ENCODE measurements at places on chromosomes 5 and 9.

DNA sequence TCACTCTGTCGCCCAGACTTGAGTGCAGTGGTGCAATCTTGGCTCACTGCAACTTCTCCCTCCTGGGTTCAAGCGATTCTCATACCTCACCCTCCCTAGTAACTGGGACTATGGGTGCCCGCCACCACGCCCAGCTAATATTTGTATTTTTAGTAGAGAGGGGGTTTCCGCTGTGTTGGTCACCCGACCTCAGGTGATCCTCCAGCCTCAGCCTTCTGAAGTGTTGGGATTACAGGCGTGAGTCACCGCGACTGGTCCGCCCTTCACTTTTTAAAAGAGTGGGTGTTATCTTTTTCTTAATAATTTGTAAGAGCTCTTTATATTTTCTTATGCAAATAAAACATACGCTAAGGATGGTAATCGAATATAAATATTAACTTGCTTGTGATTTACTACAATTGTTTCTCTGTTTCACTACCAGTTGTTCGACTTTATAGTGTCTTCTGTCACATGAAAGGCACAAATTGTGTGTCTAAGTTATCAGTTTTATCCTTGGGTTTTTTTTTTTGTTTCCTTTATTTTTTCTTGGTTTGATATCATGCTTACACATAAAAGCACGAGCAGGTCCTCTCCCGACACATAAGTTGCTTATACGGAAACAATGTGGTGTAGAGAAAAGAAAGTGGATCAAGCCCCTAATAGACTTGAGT is 1.9 kb upstream of the GPBP1 start:
- peak; percentile 38 for DNase-seq

DNA sequence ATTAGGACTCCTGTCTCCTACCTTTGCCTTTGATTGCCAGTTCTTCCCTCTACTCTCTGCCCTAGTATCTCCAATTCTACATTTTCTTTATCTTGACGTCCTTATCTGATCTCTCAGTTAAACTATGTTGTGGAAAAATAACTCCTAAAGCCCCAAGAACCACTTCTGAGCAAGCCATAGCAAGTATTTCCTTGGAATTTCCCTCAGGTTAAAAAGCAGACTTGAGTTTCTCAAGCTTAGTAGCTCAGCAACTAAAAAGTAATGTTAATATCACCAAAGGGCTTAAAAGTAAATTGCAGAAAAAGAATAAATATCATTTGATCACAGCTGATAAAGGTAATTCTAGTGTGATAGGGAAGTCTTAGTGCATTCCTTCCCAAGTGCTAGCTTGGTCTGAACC is 13.2 kb upstream of the HSPB3 start:
- DNase-seq: no peak

GRCh38 chr5:12825163-12825562 is 920.9 kb upstream of the CTNND2 start:
- DNase-seq: no peak

GRCh38 chr5:149960272-149961185 is at the start of gene SLC26A2:
SLC26A2 (plus strand) TSS chr5:149960758; CDS start chr5:149977653, 16,895 bp downstream.
- DNase-seq: peak; percentile 96

GRCh38 chr5:142736247-142736632 is 33.9 kb upstream of the ARHGAP26 start:
- DNase-seq: no peak

- DNase-seq: no peak
These were observed 156.3 kb upstream of the IER5L start for GRCh38 chr9:129334105-129334935.

- no peak for DNase-seq
These were observed 29.2 kb downstream of the NKD2 start for GRCh38 chr5:1037671-1038416.

GRCh38 chr5:53490747-53491146 is 10.3 kb downstream of the FST start:
- DNase-seq: peak; percentile 17

GRCh38 chr9:33921967-33922895 is 105.3 kb downstream of the UBE2R2 start:
- DNase-seq: no peak

DNA sequence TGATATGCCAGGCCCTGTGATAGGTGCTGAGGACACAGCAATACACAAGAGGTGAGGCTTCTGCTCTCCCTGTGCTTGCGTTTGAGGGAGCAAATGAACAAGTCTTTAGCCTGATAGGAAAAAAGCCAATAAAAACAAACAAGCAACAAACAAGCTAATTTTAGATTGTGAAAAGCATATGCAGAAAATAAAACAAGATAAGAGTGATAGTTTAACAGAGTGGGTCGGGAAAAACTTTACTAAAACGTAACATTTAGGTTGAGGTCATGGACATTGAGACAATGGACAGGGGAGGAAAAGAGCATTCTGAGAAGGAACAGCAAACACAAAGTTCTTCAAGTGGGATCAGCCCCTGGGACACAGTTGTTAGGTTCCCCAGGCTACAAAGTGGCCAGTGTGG is 4.3 kb downstream of the SMIM3 start:
- DNase-seq: no peak

DNA sequence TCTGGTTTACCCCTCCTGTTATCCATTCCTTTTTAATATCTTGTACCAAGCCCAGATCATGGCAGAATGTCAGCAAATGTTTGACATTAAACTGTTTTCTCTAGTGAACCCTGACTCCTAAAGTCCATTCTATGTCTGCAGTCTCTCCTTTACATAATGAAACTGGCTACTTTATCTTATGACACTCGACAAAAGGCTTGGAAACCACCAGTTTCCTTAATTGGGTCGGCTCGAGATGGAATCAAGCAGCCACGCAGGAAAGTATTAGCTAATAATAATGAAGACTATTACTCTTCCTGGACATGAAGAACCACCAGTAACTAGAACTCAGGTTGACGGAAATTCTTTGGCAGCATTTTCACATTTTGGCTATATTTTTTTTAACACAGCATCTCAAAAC is 17.5 kb downstream of the DAP start:
- DNase-seq: no peak

GRCh38 chr5:55601628-55602027 is 66.9 kb upstream of the PLPP1 start:
- no peak for DNase-seq

GRCh38 chr9:130984521-130984920 is 24.5 kb upstream of the LAMC3 start:
- no peak for DNase-seq

GRCh38 chr9:112809351-112809848 is 58.8 kb downstream of the SNX30 start:
- no peak for DNase-seq

DNA sequence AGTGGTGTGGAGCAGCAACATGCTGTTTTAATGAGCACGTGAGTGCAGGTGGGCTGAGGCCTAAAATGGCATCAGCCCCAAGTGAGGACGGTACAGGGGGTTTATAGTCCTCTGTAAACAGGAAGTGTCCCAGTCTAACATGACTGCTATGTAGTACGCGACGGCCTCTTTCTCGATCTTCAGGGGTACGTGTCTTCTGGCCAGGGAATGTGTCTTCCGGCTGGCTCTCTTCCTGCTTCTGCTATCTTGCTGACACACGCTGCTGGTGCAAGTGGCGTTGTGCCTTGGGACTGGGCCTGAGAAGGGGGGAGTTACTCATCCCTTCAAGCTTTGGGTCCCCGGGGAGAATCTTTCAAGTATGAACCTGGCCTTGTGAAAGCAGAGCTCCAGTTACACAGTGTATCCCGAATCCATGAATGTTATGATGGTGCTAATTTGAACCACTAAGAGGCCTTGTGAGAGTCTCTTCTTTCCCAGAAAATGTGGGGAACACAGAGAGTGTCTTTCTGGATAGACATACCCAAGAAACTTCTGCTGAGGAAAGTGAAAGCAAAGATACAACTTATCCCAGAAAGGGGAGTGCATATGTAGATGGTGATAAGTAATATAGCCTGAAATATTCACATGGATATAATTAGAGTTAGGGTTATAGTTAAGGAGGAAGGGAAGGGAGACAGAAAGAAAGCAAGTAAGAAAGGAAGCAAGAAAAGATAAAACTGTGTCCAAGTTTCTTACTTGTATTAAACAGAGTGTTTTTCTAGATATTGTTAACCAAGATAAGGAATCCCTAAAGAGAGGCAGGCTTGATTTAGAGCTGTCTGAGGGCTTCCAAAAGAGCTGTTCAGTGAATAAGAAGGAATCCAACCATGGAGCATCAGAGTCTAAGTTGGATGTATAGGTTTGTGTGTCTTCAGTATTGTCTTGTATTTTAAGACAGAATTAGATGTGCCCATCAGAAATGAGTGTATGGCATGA is 35.5 kb upstream of the ANXA2R start:
- no peak for DNase-seq

- DNase-seq: no peak
These were observed 171.3 kb downstream of the SLC28A3 start for GRCh38 chr9:84169240-84169639.

- DNase-seq: no peak
These were observed 128.5 kb upstream of the STC2 start for GRCh38 chr5:173456751-173457171.

GRCh38 chr9:37348917-37349316 is 73.6 kb upstream of the GRHPR start:
- DNase-seq: no peak

- DNase-seq: no peak
These were observed 15.5 kb upstream of the FSD1L start for GRCh38 chr9:105432247-105432842.

DNA sequence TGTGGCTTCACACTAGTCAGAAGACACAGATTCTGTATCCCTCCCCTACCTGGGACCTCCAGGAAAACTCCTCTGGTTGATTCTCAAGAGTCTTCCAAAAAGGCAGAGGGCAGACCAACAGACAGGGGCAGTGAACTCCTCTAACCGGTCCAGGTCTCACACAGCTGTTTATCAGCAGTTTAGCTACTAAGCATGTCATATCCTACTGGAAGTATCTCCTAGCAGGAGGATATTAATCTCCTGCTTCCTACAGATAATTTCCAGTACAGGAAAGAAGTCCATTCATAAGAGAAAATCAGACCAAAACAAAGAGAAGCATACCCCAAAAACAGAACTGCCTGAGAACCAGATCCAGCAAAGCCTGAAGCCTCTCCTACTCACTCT is 64.3 kb downstream of the DTWD2 start:
- no peak for DNase-seq

DNA sequence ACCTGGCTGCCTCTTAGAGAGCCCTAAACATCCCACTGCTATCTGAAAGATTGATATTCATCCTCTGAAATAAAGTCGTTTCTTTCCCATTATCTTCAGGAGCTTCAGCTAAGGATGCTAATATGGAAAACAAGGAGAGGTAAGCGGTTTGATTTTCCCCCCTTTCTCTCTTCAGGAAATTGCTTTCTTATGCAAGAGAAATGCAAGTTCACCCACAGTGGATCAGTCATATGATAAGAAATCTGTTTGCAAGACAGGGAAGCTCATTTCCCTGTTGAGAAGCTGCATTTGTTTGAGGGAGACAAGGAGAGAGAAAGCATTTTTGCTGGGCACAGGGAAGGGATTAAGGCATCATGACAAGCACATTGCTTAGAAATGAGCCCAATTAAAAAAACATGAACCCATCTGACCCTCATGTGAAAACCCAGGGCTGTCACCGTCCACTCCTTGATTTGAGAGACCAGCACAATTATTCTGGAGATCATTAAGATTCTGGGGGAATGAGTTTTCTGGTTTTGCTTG is 53.7 kb upstream of the BOD1 start:
- no peak for DNase-seq

- DNase-seq: no peak
These were observed 360.2 kb downstream of the DEPDC1B start for GRCh38 chr5:60339691-60340201.

GRCh38 chr5:114148253-114148652 is 213.6 kb upstream of the KCNN2 start:
- DNase-seq: no peak

DNA sequence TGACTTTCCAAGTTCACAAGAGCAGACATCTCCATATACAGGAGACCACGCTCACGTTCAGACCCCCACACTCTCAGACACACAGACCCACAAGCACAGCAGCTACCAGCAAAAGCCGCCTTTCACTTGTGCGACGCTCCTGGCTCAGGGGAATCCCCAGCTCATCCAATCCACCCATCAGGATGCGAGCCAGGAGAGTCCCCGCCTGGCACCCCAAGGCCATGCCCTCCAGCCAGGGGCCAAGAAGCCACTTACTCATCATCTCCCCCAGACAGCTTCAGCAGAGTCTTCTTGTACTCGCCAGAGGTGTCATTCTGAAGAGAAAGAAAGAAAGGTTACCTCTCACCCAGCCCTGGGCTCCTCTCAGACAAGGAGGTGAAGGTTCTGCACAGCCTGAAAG is 29.7 kb downstream of the ANXA6 start:
- DNase-seq: no peak

- DNase-seq: no peak
These were observed 126.1 kb downstream of the BNC2 start for GRCh38 chr9:16744394-16744793.

DNA sequence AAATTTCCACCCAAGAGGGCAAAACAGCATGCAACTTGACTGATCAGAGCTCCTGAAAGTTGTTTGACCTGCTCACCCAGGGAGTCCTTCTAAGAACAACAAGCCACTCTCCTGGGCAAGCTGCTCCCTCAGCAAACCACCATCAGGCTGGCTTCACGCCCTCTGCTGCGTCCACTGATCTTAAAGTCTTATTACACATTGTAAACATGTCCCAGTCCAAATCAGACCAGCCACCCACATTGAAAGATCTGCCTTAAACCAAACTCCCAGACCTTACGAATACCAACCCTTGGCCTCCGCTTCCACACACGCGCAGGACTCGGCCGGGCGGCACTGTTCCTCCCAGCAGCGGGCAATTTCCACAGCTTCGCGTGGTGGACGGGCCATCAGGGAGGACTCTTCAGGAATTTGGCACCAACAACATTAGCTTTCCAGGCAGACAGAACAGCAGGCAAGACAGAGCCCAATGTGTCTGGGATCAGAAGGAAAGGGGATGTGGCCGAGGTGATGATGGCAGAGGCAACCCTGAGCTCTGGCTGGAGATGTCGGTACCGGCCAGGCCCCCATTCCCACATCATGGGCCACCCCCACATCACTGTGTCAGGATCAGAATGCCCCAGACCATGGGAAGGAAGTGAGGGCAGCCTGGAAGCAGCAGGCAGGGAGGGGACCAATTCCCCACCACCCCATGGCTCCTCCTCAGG is 56.8 kb downstream of the SEMA4D start:
- no peak for DNase-seq
